C1 segment of cervical spinal cord (tissue), 14 donors: ENCODE measurements at places on chromosomes 1 and 21.

DNA sequence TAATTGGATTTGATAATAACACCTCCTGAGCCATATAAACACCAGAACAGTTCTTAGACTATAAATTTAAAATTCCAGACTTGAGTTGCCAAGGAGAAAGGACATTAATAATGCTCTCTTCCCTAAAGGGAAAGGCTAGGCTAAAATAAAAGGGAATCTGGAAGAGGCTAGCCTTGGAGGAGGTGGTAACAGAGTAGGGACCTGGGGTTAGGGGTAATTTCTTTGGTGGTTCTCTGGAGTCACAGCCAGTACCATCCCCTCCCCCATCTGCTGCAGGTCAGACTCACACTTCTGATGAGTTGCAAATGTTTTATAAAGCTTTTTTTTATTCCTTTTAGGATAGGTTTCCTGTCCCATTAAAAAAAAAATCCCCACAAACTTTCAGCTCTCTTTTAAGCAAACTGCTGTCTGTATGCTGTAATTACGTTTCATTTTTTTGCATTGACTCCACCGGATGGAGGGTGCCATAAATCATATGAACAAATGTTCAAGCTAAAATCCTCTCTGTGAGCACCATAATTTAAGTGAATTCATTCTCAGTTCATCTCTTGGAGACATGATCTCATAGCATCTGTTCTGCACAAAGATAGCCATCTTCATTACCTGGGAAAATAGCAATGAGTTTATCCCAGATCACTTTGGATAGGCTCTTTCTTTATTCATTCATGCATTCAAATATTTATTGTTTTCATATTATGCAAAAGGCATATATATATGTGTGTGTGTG lies 379.6 kb downstream of the TTLL7 start:
- DNase-seq = no peak

DNA sequence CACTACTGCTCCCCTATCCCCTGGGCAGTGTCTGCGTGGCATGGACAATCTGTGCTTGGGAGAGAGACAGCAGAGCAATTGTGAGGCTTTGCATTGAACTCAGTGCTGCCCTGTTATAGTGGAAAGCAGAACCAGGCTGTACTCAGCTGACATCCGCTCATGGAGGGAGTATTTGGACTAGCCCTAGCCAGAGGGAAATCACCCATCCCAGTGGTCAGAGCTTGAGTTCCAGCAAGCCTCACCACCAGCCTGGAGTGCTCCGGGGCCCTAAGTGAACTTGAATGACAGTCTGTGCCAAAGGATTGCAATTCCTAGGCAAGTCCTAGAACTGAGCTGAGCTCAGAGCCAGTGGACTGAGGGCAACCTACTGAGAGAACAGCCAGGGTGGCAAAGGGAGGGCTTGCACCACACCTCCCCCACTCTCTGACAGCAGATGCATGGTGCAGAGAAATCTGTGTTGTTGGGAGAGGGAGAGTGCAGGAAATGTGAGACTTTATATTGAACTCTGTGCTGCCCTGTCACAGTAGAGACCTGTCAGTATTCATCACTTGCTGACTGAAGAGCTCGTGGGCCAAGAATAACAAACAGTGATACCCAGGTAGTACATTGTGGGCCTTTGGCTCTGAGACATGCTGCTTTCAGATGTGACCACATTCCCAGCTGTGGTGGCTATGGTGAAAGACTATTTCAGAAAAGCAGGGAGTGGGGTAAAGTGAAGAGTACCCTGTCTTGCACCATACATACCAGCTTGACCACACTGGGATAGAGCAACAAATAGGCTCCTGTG lies 107.7 kb upstream of the SLC5A9 start:
- DNase-seq = no peak

GRCh38 chr1:27536767-27537166 lies 46.8 kb upstream of the WASF2 start:
- DNase-seq = no peak

DNA sequence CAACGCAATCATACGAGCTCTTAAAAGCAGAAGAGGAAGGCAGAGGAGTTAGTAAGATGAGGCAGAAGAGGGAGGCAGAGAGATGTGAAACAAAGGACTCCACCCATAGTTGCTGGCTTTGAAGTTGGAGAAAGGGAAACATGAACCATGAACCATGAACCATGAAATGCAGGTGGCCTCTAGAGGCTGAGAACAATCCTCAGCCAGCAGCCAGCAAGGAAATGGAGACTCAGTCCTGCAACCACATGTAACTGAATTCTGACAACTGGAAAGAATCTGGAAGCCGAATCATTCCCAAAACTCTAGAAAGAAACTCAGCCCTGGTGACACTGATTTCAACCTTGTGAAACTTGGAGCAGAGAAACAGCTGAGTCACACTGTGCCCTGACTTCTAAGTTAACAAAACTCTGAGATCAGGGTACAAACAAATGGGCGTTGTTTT lies 10.1 kb downstream of the DIPK1A start:
- no peak for DNase-seq

DNA sequence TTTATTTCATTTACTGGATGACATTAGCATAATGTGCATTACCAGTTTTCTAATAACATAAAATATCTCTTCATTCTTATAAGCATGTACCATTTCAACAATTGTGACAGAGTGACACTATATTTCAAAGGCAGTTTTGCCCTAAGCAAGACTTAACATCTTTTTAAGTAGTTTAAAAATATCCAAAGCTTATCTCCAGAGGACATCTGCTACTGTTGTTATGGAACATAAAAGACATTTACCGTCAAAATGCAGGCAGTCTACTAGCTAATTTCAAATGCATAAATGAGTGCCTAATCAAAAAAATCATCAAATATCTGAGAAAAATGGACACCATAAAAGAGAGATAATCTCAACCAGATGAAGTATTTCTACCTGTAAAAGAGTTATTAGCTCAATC lies 782.4 kb upstream of the BRINP3 start:
- DNase-seq = no peak

DNA sequence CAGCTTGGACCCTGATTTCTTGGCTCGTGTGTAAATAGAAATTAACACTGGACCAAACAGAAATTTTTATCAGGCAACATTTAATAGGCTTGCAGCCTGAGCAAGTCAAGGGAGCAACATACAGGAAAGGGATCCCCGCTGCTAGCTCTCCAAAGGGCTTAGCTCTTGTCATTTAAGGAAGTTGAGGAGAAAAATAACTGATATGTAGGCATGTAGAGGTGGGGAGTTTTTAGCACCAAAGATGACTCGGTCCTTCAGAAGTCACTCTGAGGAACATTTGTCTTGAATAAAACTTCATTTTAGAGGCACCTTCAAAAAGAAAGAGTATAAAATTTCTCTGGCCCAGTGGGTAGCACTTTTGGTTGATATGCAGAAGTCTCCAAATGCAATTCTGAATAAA lies 27.1 kb downstream of the GBP2 start:
- DNase-seq = no peak

- DNase-seq = no peak
These were observed 78.5 kb downstream of the BACH1 start for GRCh38 chr21:29377266-29377665.

GRCh38 chr1:53160924-53161378 lies 18.5 kb upstream of the SLC1A7 start:
- DNase-seq = no peak

- DNase-seq = no peak
These were observed 7.7 kb upstream of the ECE1 start for GRCh38 chr1:21297975-21298374.
